RPMI7951 (cell line): ENCODE measurements at places on chromosomes 11 and 22.

GRCh38 chr11:5297721-5298323 lies 3.9 kb downstream of the OR51B4 start:
- DNase-seq = no peak

GRCh38 chr11:34585304-34585734 lies 35.6 kb upstream of the EHF start:
- DNase-seq = no peak

DNA sequence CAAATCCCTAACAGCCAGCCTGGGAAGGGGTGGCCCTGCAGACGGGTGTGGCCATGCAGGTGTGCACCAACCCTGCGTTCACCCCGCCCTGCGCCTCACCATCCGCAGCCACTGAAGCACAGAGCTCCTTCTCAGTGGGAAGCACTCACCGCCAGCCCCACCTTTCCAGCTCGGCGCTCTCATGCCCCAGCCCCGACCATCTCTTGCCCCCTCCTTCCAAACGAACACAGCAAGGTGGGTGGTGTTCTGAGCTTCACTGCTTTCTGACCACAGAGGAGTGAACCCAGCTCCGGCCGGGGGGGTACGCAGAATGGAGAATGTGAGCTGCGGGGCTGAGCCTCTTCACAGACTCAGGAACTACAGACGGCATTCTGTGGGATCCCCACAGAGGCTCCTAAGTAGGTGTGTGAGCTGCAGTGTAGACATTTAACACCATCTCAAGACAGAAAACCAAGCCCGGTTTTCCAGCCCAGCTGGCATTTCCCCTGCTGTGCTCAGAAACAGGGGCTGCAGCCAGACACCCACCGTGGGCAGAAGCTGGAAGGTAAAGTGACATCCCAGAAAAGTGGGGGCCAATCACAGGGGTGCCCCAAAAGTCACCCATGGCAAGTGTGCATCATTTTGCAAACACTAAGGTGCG lies 88.4 kb upstream of the RTL6 start:
- no peak for DNase-seq

DNA sequence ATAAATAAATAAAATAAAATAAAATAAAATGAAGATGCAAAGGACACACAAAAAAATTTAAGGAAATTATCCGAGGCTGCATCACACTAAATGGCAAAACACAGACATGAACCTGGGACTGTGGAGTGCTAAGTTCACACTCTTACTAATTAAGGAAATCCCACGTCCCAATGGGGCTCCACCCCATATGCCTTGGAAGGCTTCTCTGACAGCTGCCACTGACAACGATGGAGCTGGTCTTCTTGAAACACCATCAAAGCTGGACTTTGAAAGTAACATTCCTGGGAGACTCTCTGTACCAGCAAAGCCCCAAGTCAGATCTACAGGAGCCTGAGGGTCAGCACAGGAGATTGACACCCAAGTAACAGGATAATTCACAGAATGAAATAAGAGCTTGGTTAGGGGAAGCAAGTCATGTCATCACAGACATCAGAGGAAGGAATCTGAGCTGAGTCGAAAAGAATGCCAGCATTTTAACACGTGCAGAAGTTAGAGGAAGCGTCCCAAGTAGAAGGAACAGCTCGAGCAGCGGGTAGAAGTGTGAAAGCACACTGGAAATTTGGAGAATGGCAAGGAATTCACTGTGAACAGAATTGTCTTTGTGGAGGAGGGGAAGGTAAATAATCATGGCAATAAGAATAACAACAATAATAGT lies 13.8 kb downstream of the TPST2 start:
- DNase-seq = no peak

GRCh38 chr22:45504373-45505341 lies 2.0 kb downstream of the FBLN1 start:
- no peak for DNase-seq

GRCh38 chr22:41226723-41227655 lies 13.7 kb downstream of the CHADL start:
- DNase-seq = no peak

- DNase-seq = no peak
Measured at GRCh38 chr22:38607680-38608079, 37.7 kb upstream of the DMC1 start.

DNA sequence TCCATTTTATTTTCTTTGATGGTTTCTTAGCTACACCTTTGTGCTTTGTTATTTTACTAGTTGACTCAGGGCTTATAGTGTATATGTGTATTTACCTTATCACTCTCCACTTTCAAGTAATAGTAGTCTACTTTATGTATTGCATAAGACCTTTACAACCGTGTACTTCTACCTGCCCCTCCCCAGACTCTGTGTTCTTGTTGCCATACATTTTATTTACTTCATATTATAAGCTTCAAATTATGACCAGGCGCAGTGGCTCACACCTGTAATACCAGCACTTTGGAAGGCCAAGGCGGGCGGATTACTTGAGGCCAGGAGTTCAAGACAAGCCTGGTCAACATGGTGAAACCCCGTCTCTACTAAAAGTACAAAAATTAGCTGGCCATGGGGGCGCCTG lies 28.2 kb upstream of the CTSD start:
- no peak for DNase-seq

GRCh38 chr22:42943981-42944380 lies 71.0 kb downstream of the PACSIN2 start:
- DNase-seq = no peak

DNA sequence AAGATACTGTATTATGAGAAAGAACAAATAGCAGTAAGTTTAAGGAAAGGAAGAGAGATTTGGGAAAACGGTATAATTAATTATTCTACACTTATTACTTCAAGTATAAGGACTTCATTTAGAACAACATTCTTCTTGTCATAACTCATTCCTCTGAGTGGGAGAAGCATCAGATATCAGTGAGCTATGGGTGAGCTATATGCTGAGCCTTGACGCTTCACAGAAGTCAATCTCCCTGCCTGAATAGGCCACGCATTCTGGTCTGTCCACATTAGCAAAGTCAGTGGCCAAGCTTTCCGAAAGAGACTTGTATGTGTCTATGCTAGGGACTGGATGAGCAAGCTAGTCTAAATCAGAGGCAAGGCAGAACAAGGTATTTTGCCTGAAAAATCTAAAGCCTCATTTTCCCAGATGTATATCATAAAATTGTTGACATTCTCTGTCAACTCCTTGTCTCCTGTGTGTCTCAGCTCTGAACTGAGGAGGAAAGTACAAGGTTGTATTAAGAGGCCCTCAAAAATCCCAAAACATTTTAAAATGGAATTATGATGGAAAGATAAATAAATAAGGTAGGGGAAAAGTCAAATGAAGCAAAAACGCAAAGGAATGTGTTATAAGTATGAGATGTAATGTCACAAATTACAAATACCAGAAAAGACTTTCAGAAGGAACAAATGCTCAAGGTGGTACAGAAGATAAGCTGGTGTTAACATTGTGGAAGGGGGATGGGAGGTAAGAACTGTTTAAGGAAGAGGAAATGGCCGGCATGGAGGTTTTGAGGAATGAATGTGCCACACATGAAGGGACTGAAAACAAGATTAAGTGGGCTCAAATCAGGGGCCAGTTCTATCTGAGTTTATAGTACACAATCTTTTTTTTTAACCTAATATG lies 1.4 kb downstream of the OR52N2 start:
- DNase-seq = no peak

DNA sequence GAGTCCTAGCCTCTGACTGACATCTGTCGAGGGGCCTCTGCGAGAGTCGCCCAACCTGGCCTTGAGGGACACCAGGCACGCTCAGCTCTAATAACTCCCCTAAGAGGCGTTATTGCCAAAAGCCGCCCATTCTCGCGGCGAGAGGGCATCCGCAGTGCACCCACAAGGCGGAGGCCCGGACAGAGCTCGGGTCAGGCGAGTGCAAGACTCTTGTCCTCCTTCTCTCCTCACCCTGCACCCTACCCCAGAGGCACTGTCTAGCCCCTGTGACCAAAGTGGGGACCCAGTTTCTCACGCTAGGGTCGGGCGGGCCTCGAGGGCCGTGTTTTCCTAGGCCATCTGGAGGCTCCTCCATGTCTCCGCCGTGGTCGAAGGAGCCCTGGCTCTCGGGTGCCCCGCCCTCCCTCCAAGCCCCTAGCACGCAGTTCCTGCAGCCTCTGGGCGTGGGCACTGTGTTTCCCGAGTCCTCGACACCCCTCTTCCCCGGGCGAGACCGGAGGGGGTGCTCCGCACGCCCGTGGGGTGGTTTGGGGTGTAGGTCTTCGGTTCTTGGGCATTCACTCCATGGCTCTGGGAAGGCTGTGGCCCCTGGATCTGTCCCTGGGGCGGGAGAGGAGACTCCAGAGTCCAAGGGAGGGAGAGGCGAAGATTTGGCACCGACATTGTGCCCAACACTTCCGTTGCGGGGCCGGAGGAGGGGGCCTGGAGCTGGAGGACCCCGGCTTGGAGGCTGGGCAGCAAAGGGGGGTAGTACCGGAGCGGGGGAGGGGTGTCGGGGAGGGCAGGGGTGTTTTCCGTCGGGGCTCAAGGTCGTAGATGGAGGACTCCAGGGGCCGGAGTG lies 1.0 kb downstream of the CHRM4 start:
- DNase-seq = no peak

- DNase-seq = no peak
Measured at GRCh38 chr22:22118987-22119386, 125.6 kb upstream of the VPREB1 start.

- peak; percentile 14 for DNase-seq
Measured at GRCh38 chr22:25475257-25476022, 89.0 kb upstream of the GRK3 start.

DNA sequence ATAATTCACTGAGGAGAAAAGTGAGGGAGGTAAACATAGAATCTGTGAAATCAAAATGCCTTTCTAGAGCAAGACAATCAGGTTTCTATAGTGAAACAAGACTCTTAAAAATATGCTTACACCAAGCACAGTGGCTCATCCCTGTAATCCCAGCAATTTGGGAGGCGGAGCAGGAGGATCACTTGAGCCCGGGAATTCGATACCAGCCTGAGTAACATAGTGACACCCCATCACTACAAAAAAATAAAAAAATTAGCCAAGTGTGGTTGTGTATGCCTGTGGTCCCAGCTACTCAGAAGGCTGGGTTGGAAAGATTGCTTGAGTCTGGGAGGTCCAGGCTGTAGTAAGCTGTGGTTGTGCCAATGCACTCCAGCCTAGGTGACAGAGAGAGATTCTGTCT lies 43.2 kb upstream of the ME3 start:
- DNase-seq = no peak

DNA sequence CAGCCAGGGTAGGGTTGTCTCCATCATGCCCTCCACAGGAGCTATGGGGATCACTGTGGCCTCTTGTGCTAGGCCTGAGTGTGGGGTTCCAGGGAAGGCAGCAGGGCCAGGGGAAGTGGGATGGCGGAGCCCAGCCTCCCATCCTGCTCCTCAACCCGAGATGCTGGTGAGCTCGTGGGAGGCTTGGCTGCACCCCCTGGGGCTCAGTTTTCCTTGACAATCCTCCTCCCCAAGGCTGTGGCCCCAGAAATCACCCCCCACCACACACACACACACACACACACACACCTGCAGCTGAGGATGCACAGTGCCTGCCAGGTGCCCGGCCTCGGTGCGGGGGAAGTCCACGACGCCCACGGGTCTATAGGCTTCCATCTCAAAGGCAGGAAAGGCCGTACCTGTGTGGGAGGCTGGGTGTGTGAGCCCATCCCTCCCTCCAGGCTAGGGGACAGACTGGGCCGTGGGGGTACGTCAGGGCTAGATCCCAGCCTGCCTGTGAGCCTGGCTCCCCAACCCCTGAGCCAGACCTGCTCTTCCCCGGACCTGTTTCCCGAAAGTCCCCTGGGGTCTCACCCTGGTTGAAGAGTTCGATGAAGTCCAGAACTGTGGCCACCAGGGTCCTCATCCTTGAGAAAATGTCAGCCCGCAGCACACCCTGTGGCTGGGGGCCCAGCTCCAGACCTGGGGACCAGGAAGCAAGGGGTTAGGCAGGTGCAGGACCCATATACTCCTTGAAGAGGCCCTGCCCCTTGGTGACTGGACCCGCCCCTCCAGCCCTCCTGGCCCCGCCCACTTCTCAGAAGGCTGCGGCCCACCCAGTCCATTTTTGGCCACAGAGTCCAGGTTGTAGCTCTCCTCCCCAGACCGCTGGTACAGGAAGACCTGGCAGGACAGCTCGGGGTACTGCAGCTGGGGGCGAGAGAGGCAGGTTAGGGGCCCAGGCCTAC lies 5.2 kb upstream of the TBX10 start:
- no peak for DNase-seq
